Stimulated activated CD8-positive, alpha-beta memory T cell treated with anti-CD3 and anti-CD28 coated beads, Interleukin-4, amount 100 ng/mL, for 4 hours (primary cell): ENCODE measurements at places on chromosomes 2 and 18.

DNA sequence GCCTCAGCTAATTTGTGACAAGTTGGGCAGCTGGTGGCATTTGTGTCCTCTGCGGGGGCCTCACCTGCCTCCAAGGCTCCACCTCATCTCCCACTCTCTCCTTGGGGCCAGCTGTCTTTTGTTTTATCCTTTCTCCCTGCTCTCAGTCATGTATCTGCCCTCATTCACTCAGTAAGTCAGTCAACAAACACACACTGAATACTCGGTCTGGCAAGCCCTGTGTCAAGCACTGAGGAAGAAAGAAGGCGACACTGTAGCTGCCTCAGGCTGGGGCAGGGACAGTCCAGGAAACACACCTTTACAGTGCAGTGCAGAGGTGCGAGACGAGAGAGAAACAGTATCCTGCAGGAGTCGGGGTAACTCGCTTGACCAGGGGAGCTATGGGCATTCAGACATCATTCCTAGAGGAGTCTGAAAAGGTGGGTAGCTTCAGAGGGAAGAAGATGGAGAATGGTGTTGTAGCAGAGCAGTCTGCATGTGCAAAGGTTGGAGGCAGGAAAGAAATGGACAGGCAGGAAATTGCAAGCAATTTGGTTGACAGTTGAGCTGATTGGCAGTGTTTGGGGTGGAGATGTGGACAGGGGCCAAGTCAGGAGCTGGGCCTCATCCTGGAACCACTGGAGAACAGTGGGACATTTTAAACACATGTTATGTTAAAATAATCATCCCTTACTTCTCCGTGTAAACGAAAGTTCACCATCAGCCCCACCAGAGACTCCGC, 34.9 kb downstream of the SCTR start:
- no peak for DNase-seq

GRCh38 chr2:62415518-62415917, 90.5 kb downstream of the TMEM17 start:
- no peak for DNase-seq

DNA sequence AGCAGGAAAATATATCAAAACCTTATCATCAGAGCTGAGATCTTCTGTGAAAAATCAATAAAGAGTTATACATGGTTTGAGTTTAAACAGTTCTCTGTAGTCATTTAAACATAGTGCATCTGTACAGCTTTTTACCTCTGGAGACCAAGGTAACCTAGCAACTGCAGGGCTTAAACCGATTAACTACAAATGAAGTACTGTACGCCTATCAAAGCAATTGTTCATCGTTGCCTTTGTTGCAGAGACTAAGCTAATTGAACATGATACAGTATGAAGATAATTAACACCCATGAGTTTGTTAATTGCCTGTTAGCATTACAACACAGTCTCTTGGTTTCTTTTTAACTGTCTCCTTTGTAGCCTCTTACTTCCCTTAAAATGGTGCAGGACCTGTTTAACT, 147.9 kb downstream of the LNPK start:
- no peak for DNase-seq

GRCh38 chr2:230674966-230675672, 37.5 kb upstream of the CAB39 start:
- no peak for DNase-seq

- no peak for DNase-seq
Observed at GRCh38 chr2:18156002-18156401, 277.5 kb downstream of the KCNS3 start.

DNA sequence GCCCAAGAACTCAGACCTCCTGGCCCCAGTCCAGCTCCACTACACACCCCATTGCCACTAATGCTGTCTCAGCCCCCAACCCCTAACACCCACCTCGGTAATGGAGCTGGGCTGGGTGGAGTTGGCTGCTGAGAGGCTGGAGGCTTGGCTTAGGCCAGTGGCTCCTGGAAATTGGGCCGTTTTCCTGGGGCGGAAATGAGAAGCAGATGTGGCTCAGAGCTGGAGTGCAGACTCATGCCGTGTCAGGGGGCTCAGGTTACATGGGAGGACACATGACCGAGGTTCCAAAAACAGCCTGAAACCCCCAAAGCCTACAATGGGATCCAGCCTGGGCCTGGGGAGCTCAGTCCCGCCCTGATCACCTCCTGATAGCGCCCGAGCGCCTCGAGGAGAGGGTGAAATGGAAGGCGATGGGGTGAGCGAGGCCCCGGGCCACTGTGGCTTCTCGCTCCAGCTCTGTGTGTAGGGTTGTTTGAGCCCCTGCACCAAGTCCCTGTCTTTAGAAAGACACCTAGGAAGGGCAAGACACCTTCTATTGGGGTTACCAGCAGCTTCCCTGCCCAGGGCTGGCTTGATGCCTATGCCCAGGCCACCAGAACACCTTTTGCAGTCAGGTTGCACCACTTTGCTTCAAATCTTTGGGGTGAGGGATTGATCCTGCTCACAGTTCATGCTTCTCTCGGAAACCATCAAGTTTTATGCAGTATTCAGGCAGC, 175.7 kb upstream of the HAAO start:
- DNase-seq: no peak

DNA sequence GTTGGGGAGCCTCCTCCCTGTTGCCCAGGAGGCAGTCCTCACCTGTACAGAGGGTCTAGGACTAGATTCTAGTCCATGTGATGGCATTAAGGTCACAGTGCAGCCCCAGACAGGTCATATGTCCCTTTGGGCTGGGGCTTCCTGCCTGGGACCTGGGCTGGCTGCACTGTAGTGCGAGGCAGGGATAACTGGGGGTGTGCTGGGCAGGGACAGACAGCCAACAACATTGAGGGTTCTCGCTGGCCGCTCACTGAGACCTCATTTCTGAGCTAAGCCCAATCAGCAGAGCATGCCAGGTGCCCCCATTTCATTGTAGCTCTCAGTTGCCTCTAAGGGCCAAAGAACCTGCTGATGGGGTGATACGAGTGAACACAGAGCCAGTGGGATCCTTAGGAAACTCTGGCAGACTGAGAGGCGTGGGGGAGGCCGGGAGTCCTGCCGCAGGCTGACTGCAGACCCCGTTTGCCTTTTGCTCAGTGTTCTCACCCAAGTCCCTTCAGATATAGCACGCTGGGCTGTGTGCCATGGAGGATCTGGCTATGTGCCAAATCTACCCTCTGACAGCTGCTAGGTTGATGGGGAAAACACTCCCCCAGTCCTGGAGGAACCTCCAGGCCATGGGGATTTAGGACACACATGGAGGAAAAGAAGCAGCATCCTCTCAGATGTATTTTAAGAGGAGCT, 51.9 kb downstream of the DYSF start:
- DNase-seq: no peak

GRCh38 chr2:218523651-218524050, 44.5 kb downstream of the USP37 start:
- DNase-seq: no peak

- DNase-seq: no peak
Observed at GRCh38 chr18:11884396-11885030, 23.6 kb downstream of the MPPE1 start.

- no peak for DNase-seq
Observed at GRCh38 chr18:22503803-22504202, 86.1 kb upstream of the CTAGE1 start.

GRCh38 chr2:7984693-7985353, 697.0 kb upstream of the ID2 start:
- no peak for DNase-seq

GRCh38 chr18:9617006-9617542, 2.7 kb upstream of the PPP4R1 start:
- no peak for DNase-seq

GRCh38 chr2:83103613-83104012, 1355.5 kb downstream of the SUCLG1 start:
- no peak for DNase-seq

GRCh38 chr18:73646196-73646595, 501.4 kb downstream of the FBXO15 start:
- DNase-seq: no peak

DNA sequence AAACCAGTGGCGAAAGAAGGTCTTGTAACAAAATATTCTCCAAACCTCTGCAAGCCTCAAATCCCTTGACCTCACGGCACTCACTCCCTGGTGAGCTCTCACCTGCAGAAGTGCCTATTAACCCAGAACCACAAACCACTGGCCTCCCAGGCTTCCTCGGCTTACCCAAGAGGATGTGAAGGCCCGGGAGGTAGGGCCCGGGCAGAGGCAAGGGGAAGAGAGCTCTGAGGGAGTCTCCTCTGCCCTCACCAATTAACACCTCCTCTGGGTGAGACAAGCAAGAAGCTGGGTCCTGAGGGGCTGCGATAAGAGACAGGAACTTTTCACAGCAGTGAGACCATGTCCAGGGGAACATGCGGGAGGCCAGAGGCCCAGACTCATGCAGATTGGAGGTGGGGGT, 53.7 kb downstream of the EMX1 start:
- no peak for DNase-seq

DNA sequence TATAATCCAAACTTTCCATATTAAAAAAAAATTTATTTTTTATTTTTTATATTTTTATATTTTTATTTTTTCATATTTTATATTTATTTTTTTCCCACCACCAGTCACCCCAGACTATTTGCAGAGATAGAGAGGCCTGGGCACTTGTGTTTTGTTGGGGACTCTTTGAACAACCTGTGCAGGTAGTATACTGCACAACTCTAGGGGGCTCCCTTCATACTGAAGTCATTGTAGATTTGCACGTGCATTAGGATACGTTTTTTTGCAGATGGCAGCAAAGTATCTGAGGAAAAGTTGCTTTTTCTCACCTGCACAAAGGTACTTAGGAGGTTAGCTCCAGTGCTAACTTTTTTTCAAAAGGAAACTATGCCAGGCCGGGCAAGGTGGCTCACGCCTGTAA, 73.9 kb upstream of the TANC1 start:
- DNase-seq: no peak

DNA sequence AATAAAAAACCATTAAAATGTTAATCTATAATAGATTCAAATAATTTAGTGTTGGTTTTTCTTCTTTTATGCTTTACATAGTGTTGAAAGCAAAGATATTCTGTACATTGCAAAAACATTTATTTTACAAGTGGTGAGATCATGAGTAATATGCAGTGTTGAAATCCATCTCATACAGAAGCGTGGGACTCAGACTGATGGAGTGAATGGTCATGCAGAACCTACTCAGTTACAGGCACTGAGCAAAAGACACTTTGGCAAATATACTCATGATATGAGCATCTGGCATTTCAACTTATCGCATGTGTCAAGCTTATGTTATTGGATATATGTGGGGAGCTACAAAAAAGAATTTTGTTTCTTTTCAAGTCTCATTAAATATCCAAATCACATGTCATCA, 620.2 kb upstream of the NETO1 start:
- DNase-seq: no peak

DNA sequence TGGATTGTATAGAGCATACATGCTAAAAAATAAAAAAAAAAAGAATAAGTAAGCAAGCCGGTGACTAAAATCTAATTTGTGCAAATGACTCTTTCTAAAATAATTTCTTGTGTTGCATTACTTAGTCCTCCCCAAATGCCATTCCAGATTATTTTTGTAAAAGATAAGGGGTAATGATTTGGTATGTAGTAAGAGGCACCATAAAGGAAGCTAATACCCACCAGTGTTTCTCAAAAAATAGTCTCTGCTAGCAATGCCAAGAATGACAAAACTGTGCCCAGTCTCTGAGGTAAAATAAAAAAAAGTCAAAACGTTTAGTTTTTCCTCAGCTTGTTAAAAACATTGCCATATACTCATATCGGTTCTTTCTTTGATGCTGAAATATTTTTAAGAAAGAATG, 2.7 kb downstream of the METTL5 start:
- no peak for DNase-seq

GRCh38 chr2:168021800-168022587, 225.4 kb downstream of the STK39 start:
- no peak for DNase-seq

- no peak for DNase-seq
Observed at GRCh38 chr2:11781602-11782001, 35.2 kb downstream of the LPIN1 start.

- no peak for DNase-seq
Observed at GRCh38 chr2:39665811-39666490, at the start of gene TMEM178A. TSS of gene TMEM178A (plus strand) at chr2:39665917. CDS start at chr2:39665975, 58 bp downstream.

DNA sequence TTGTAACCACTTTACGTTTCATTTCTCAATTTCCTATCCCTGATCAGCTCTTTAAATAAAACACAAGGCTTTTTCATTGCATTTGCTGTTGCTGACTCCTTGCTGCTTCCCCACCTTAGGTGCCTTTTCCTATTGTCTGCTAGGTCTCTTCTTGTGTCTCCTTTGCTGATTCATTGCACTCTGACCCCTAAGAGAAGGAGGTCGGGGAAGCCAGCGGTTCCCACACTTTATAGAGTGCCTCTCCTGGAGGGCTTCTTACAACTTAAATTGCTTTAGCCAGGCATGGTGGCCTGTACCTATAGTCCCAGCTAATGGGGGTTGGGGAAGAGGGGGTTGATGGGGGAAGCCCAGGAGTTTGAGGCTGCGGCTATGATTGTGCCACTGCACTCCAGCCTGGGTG, 495.0 kb downstream of the DLGAP1 start:
- no peak for DNase-seq

GRCh38 chr18:74778191-74778847, 180.6 kb downstream of the ZNF407 start:
- DNase-seq: no peak

- no peak for DNase-seq
Observed at GRCh38 chr2:229268626-229269025, 2.5 kb downstream of the PID1 start.

- no peak for DNase-seq
Observed at GRCh38 chr2:159549234-159549633, 67.1 kb downstream of the BAZ2B start.

DNA sequence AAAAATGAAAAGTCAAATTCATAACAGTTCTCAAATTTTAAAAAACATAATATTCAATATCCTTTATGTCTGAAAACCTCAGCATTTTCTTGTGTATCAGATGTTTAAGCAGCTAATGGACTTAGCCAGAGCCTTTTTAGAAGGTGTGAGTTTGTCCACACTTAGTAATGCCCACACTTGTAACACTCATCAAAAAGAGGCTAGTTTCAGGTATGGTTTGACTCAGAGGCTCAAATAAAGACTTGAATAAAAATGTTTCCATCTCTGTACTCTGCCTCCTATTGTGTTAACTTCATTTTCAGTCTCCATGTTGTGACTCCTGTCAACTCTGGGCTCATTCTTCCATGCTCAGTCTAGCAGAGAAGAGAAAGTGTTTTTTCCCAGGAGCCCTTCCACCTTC, 311.6 kb downstream of the IRS1 start:
- DNase-seq: no peak

GRCh38 chr18:23114911-23115310, 20.4 kb upstream of the CABLES1 start:
- no peak for DNase-seq

DNA sequence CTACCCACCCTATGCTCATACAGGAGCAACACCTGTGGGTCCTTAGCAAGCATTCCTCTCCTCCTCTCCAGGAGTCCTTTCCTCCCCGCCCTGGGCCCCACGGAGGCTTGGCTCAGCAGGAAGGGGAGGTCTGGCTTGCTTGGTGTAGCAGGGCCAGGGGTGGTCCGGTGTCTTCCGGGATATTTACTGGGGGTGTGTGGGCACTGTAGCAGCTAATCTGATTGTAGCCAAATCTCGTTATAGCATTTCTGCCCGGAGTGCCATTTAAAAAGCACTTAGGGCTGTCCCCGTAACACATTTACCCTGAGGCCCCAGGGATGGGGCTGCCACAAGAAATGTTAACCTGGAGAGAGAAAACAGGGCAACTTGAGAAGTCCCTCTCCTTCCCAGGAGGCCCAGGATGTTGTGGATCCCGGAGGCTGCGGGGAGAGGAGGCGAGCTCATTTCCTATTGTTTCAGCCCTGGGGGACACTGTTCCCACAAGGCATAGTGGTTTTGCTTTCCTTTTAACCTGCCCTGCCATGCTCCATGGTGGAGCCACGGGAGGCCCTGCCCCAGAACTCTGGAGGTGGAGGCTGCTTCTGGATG, 134.5 kb downstream of the CLIP4 start:
- DNase-seq: no peak

GRCh38 chr2:161308178-161308955, at the start of gene PSMD14:
TSS of gene PSMD14 (plus strand) at chr2:161308425. CDS start at chr2:161318826, 10,401 bp downstream.
- peak; percentile 76 for DNase-seq
